ENCODE measurements at places on chromosomes 4 and X.

GRCh38 chr4:26907731-26908599 lies 47.3 kb downstream of the STIM2 start:
- no peak for DNase-seq

GRCh38 chrX:132393085-132393484 lies 95.8 kb downstream of the MBNL3 start:
- no peak for DNase-seq

DNA sequence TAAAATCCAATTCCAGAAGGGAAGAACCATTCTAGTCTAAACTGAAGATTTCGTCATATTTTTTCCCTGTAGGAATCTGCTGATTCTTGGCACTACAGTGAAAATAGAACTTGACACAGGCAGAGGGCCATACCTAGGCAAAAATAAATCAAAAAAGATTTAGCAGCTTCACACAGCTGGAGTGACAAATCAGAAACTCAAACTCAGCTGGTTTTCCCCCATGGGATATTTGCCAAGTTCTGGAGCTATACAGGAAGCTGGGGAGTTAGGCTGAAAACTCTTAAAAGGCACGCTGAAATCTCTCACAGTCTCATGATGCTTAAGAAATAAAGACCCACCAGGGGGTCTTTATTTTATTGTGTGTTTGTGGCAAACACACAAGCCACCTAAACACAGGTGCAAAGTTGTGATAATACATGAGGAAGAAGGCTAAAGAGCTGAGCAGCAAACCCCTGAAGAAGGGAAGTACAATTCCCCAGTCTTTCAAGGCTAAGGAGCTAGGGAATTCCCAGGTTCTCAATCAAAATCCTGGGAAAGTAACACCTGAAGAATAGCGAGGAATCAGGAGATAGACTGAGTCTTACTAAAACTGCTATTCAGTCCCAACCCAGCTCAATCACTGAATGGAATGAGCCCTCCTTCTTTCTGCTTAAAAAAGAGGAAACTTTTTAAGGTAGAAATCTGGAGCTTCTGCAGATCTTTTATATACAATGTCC lies 32.1 kb upstream of the BEND2 start:
- no peak for DNase-seq

DNA sequence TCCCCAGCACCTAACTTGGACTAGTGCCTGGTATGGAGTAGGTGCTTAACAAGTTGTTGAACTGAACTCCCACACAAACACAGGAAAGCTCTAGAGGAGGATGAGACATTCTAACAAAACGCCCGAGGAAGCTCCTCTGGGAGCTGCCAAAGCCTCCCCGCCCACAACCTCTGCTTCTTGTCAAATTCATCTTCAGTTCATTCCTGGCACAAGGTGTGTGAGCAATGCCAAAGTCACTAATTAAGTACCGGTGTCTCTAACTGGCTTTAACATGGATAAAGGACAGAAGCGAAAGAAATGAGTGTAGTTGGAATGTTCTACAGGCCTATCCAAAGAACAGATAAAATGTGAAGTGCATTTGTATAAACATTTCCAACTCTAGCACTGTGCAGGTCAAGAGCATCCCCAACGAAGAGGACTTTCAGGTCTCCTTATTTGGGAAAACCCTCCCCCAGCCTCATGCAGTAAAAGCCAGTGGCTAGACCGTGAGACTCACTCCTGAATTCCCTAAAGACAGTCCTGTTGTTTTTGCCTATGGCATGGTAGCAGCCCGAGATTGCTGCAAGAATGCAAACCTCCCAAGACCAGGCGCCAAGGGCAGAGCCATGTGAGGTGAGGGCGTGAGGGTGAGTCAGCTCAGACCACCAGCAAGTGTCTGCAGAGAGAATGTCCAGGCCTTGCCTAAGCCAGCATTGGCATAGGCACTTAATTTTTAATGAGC lies 72.2 kb upstream of the KLF3 start:
- DNase-seq, result no peak

Data from RWPE1 (cell line).